Mesenteric fat pad (tissue), 1 donor: ENCODE measurements at places on chromosomes 11 and 22.

- no peak for DNase-seq
Measured at GRCh38 chr11:115421352-115421991, 82.7 kb downstream of the CADM1 start.

DNA sequence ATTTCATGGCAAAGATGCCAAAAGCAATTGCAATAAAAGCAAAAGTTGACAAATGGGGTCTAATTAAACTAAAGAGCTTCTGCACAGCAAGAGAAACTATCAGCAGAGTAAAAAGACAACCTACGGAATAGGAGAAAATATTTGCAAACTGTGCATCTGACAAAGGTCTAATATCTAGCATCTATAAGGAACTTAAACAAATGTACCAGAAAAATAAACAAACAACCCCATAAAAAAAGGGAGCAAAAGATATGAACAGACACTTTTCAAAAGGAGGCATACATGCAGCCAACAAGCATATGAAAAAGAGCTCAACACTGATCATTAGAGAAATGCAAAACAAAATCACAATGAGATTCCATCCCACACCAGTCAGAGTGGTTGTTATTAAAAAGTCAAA, 60.3 kb downstream of the AASDHPPT start:
- no peak for DNase-seq

DNA sequence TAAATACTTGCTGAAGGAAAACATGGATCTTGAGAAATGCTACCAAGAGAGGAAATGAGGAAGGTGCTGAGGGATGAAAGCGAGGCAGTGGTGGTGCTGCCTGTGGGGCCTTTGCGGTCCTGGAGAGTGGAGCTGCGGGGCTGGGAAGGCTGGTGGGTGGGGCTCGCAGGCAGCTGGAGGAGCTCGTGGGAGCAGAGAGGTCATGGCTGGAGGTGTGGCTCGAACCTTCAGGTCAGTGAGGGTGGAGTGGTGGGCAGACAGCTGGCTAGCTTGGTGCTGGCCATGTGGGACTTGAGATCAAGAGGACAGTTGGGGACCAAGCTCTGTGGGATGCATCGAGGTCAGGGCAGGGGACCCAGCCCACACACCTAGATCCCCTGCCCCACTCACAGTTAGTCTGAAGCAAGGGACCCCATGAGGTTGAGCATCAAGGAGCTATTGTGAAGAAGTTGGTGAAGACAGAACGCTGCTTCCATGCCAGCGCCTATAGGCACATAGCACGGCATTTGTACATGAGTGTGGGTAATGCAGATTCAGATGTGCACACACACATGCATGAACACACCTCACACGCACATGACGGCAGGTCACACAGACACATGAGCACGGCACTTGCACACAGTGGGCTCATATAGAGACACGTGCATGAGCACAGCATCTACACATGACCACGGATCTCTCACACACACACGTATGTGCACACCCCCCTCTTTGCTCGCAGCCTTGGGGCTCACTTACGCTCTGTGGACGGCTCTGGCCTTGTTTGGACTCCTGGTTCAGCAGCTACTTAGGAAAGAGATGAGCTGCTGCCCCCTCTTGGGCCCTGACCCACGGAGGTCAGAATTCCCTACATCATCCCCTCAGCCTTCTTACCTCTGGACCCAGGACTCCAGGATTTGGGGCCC, 30.4 kb downstream of the SHANK3 start:
- no peak for DNase-seq

- no peak for DNase-seq
Measured at GRCh38 chr11:31096191-31096805, 273.2 kb downstream of the DCDC1 start.

DNA sequence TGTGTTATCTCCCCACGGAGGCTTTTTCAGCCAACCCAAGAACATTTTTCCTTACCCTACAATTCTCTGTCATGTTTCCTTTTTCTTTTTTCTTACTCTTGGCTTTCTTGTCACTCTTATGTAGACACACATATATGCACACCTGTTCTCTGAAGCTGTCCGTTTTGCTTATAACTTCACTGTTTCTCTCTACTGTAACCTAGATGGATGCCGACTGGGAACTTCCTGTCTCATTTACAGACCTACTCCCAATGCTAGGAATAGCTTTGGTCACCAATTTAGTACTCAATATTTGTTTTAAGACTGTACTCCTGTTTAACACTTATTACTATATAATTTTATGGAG, 9.9 kb upstream of the CASP12 start:
- DNase-seq, result no peak

GRCh38 chr22:47748271-47748670, 985.8 kb downstream of the TBC1D22A start:
- no peak for DNase-seq

DNA sequence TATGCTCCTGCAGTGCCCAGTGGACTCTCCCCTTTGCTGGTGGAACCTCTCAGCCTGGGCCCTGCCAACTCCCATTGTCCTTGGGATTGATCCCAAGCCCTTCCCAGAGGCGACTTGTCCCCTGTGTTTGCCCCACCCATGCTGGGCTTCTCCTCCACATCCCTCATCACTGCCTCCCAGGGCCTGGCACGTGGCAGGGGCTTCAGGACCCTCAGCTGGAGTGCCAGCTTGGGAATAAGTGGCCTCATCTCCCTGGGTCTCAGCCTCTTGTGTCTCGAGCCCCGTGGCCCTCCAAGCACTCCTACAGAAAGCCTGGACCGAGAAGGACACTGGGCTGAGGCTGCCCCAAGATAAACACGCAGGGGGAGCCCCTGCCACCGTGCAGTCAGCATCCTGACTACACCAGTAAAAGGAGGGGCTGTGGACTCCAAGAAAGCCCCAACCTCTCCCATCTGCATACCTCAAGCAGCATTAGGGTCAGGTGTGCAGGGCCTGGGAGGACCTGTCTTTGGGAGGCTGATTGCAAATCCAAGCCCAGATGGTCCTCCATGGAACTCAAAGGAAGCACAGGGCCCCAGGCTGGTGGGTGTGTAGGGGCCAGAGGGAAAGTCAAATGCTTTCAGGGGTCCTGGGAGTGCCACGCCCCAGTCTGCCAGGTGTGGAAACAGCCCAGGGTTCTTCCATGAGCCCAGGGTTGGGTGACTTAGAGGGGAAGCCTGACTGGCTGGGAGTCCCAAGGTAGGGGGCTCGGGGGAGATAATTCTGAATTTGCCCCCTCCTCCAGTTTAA, 9.5 kb upstream of the GNAZ start:
- DNase-seq, result peak; percentile 75

DNA sequence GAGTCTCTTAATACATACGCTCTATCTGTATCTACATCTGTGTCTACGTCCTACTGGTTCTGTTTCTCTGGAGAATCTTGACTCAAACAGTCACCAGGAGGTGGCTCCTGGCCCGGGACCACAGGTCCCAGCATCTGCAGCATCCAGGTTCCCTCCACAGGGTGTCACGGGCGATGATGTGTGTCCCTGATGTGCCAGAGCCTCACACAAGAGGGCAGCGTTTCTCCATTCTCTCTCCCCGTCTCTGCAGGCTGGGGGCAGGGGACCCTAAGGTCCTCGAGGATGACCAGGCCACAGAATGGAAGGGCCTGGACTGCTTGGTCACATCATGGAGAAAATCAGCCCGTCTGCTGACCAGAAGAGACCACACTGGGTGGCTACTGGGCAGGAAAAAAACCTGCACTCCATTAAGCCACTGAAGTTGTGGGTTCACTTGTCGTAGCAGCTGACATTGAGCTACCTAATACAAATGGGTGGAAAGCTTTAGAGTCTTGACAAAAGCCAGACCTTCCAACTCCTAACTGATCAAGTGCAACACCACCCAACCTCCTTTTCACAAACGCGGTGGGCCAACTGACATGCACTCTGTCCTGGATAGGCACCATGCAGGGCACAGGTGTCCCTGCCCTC, 392.5 kb downstream of the CTTN start:
- no peak for DNase-seq

GRCh38 chr11:30392221-30392784, 69.4 kb downstream of the ARL14EP start:
- DNase-seq, result no peak

DNA sequence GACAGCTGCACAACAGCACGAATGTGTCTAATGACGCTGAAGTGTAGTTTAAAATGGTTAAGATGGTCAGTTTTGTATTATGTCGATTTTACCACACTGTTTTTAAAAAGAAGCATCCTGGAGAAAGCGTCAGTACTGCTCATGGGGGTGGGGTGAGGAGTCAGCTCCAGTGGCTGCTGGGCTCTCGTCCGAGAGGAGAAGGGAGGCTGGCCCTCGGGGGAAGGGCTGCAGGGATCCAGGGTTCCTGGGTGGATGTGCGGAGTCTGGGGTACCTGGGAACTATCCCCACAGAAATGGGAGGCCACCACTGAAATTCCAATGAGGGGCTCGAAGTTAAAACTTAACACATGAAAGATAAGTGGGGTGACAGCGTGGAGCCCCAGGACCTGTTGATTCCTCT, 11.9 kb downstream of the C11orf21 start:
- no peak for DNase-seq

GRCh38 chr22:18111759-18112330, 1.2 kb downstream of the TUBA8 start:
- DNase-seq, result no peak

GRCh38 chr11:91850021-91850420, 374.6 kb upstream of the FAT3 start:
- no peak for DNase-seq

DNA sequence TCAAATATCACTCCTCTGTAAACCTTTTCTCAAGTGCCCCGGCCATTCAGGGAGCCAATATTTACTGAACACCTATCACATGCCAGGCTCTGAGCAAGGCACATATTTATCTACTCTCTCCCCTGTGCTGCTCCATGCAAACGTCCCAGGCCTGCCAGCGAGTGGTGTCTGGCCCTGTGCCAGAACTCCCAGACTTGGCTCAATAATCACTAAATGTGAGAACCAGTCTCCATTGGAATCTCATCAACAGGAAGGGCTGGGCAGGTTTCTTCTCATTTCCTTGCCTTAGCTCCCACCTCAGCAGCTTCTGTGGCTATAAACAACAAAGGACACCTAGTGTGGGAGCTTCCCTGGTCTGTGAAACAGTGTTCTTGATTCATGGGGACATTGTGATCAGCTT, 21.7 kb downstream of the RASSF10 start:
- no peak for DNase-seq

- no peak for DNase-seq
Measured at GRCh38 chr11:82174610-82175009, 559.1 kb downstream of the FAM181B start.

- peak; percentile 71 for DNase-seq
Measured at GRCh38 chr22:44894782-44895181, 115.0 kb downstream of the PHF21B start.
